ENCODE measurements at places on chromosomes 7 and 10.

GRCh38 chr10:126247446-126247975 is 140.8 kb downstream of the ADAM12 start:
- DNase-seq, result no peak

- no peak for DNase-seq
Measured at GRCh38 chr10:50874723-50875122, 10.7 kb downstream of the A1CF start.

DNA sequence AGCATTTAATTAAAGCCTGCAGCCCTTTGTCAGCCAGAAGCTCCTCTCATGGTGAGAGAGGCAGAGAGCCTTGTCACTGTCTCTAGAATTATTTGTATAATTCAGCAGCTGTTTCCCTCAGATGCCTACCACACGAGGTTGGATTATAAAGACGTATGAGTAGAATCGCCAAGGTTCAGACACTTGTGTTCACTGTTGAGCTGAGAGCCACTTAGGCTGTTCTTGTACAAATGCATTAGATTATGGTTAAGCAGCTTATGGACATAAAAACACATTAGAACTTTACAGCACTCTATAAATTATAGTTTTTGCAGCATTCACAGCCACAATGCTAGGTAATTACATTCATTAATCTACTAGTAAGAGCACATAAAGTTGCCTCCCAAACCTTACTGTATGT is 282.6 kb downstream of the AUTS2 start:
- DNase-seq, result no peak

DNA sequence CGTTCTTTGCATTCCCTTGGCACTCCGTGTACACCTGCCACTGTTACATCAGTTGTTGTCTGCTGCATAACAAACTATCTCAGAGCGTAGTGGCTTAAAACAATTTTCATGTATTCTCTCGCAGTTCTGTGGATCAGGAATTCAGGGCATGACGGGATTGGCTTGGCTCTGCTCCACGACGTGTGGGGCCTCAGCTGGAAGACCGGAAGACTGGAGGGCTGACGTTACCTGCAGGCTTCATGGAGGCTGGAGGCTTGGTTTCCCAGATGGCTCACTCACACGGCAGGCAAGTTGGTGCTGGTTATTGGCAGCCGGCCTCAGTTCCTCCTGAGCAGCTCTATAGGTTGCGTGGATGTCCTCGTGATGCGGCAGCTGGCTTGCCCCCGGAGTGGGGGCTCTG is 25.5 kb downstream of the NYAP1 start:
- no peak for DNase-seq

- no peak for DNase-seq
Measured at GRCh38 chr10:22460101-22460500, 114.8 kb downstream of the SPAG6 start.

DNA sequence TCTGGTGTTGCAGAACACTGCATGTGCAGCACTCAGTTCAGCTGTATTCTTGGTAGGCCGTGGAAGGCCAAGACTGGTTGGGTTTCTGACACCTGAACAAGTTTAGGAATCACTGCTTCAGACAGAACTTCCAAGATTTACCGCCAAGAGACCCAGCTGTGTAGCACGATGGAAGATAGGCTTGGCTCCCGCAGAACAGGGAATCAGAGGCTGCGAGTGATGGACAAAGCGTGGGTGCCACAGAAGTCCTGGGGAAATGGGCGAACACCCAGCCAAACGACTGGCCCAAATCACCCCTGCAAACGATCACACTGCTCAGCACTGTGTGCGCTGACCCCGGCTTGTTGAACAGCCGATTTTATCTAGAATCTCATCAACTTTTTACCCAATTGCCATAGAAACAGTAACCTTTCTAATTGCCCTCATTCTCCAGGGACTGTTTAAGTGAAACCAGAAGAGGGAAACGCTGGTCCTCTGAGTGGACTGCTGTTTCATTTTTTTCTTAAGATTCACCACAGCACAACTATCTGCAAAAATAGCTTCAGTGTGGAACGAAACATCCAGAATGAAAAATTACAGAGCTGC is 17.9 kb downstream of the ZFAND2A start:
- DNase-seq, result no peak

DNA sequence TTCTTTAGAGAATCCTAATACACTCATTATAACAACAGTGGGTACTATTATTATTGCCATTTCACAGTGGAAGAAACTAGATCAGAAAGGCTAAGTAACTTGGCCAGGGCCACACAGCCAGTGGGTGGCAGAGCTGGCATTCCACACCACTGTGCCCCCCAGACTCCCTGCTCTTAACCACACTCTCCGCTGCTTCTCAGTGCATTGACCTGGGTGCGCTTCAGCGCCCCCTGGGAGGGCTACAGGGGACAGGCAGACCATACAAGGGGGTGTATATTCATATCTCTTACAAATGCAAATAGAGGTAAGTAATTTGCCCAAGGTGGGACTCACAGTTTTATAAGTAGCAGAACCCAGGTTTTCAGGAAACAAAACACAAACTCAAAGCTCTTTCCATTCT is 77.0 kb upstream of the NMT2 start:
- no peak for DNase-seq

DNA sequence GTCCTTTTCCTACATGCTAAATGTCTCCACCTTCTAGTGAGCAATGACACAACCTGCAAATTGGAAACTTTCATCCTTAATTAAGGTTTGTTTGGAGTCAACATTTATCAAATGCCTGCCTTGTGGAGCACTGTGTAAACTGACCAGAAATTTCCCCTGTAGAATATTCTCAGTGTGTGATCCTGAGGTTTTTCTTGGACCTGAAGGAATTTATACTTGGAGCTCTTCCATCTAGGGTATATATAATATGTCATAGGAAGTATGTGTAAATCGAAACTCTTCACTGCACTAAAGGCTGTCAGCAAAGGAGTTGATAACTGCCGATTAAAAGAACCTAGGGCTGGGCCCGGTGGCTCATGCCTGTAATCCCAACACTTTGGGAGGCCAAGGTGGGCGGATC is 152.4 kb downstream of the NSUN6 start:
- no peak for DNase-seq

DNA sequence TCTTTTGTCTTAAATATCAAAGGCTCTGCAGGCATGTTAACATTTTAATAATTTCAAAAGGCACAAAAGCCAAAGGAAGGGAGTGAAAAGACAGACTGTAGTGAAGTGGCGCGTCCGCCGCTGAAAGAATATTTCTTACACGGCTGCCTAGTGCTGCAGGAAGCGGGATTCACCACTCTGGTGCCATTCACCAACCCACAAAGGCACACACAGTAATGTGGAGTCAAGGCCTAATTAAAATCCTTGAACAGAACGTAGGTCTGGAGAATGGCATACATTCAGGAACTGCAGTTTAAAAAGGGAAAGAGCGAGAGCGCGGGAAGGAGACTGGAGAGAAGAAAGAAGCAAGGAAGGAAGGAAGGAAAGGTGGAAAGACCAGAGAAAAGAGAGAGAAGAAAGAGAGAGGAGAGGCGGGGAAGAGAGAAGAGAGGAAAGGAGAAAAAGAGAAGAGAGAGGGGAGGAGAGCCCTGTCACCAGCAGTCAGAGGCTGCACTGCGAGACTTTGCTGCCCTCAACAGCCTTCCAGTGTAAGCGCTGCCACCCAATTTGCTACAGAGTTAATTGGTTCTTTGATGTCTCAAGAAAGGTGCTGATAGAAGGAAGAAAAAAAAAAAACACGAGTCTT is 554.0 kb downstream of the MDFIC start:
- no peak for DNase-seq

DNA sequence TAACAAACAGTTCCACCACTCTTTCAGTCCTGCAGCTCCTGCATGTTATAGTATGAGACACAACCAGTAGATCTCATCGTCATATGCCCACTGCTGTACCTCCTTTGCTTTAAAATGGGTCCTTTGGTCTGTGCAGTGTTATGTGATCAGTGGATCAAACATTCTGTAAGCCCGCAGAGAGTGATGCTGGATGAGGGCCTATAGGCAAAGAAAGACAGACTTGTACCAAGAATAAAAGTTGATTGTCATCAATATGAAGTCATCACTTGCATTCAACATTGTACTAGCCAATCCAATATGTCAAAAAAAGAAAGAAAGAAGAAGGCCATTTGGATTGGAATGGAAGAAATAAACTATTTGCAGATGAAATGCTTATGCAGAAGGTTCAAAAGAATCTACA is 79.8 kb upstream of the PHYHIPL start:
- no peak for DNase-seq

DNA sequence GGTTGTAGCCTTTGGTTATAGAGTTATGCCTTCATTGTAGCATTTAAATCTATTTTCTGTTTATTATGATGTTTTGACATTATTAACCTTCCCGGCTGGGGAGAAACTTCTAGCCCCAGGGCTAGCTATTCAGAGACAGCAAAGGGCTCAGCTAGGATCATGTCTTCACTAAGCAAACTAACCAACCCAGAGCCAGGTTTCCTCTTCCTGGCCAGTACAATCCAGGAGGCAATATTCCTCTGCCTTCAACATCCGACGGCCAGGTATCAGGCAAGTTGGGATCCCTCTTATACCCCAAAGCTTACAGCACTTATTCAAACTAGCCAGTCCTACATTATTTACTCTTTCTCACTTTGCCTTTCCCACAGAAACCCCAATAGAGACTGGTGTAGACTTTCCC is 1060.7 kb upstream of the GHITM start:
- no peak for DNase-seq

DNA sequence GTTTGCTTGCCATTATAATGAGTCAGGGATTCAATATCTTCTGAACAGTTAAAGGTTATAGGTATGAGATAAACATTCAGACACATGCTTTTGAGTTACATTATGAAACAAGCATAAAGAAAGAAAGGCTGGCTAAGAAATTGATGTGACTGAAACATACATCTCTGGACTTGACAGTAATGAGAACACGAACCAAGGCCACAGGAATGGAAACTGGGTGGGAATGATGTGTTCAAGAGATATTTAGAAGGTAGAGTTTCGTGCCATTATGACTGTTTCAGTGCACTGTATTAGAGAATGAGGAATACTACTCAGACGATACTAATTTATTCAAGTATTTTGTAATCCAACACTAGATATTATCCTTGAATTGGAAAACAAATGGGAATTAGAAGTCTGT is 332.1 kb upstream of the MAGI2 start:
- DNase-seq, result no peak

- DNase-seq, result no peak
Measured at GRCh38 chr7:42722716-42723115, 189.2 kb downstream of the C7orf25 start.

DNA sequence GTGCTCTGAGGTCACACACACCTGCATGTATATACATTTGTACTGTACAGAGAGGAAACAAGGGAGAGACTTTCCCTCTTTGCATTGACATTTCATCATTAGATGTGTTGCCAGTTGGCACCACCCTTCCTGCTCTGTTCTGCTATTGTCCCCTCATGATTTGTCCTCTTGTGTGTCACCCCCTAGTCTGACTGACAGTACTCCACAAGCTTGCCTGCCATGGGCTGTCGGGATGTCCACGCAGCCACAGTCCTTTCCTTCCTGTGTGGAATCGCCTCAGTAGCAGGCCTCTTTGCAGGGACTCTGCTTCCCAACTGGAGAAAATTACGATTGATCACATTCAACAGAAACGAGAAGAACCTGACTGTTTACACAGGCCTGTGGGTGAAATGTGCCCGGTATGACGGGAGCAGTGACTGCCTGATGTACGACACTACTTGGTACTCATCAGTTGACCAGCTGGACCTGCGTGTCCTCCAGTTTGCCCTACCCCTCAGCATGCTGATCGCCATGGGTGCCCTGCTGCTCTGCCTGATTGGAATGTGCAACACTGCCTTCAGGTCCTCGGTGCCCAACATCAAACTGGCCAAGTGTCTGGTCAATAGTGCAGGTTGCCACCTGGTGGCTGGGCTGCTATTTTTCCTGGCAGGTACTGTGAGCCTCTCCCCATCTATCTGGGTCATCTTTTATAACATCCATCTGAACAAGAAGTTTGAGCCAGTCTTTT is 9.4 kb downstream of the CLDN12 start:
- DNase-seq, result peak; percentile 11

GRCh38 chr7:93890464-93891068 is at the start of gene TFPI2:
Gene TFPI2 (minus strand): TSS chr7:93890753. CDS start chr7:93890678, 75 bp downstream.
- DNase-seq, result no peak

DNA sequence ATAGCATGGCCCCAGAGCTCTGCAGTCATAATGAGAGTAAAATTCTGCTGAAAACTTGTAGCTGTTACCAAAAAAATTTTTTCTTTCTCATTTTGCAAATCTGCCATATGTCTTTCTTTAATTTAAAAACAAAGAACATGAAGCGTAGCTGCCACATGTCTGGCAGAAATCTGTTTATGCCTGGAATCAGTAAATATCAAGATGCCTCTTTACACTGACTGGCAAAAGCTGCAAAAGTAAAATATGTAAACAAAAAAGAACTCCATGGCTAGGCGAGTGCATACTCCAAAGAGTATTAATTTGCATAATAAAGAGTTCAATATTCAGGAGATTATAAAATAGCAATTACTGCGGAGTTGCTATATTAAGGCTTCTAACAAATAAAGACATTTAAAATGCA is 130.9 kb upstream of the SP8 start:
- DNase-seq, result no peak

DNA sequence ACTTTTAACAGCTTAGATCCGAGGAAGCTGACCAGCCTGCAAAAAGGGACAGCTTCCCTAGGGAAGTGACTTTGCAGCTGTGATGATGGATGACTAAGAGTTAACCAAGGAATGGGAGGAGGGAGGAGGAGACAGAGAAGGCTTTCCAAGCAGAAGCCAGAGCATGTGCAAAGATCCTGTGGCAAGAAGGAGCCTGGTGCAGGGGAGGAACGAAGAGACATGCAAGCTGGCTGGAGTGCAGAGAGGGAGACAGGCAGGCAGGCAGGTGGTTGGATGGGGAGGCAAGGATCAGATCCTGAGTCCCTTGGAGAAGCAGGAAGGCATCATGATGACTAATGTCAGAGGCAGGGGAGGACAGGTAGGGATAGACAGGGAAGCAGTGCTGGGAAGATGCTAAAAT is 148.8 kb downstream of the PFKFB3 start:
- DNase-seq, result no peak

GRCh38 chr10:12165036-12165435 is 30.7 kb downstream of the NUDT5 start:
- DNase-seq, result no peak

- no peak for DNase-seq
Measured at GRCh38 chr7:41104631-41105030, 598.3 kb downstream of the INHBA start.

DNA sequence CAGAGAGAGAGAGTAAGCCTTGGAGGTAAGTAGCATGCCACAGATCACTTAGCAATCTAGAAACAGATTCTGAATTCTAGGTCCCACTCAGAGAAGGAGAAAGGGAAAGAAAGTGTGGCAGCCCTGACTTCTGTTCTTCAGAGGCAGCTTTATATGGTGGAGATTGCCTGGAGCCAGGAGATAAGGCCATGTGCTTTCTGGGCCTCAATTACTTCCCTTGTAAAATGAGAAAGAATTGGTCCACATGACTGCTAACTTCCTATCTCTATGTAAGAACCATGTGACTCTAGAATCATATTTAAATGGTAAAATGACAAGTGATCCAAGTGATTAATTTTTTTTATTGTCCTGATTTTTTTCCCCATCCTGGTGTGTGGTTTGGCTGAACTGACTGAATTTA is 64.1 kb downstream of the HHEX start:
- DNase-seq, result no peak
